C1 segment of cervical spinal cord (tissue), 14 donors: ENCODE measurements at places on chromosomes 11 and 22.

DNA sequence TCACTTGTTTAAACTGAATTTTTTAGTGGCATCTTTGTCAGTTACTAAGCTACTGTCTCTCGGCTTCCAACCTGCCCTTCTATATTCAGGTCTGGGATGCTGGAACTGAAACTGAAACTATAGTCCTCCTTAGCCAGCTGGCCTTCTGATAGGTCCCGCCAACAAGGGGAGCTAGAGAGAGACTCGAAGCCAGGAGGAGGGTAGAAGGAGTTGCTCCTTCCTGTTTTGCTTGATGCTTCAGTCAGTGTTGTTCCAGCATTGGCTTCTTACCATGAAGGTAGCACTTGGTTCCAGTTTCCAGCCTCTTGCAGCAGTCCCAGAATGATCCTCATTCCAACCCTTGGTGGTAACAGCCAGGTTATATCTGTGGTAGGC, 32.9 kb upstream of the HORMAD2 start:
- DNase-seq, result no peak

GRCh38 chr22:35446365-35446764, 46.4 kb downstream of the MCM5 start:
- no peak for DNase-seq

DNA sequence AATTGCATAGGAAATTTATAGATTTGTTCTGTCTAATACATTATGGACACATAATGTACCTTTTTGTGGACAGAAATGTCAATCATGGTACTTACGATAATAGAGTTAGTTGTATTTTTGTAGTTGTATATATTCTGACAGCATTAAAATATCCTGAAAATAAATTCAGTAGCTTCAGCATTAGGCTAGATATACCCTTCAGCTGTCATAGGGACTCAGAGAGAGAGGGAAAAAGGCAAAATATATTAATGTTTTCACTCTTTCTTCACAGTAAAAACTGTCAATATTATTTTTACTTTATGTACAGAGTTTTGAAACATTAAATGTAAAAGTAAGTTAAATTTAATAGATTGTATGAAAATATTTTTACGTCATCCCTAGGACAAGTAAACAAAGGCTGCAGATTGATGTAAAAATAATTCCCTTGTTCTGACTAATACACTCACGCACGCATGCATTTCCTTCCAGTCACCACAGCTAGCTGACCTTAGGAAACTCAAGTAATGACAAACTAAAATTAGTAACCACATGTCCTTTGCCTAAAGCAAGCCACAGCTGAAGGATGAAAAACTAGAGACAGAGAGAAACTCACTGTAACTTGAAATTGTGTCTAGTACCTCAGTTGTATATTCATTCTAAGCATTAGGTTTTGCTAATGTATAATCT, 104.7 kb upstream of the CARD18 start:
- no peak for DNase-seq

DNA sequence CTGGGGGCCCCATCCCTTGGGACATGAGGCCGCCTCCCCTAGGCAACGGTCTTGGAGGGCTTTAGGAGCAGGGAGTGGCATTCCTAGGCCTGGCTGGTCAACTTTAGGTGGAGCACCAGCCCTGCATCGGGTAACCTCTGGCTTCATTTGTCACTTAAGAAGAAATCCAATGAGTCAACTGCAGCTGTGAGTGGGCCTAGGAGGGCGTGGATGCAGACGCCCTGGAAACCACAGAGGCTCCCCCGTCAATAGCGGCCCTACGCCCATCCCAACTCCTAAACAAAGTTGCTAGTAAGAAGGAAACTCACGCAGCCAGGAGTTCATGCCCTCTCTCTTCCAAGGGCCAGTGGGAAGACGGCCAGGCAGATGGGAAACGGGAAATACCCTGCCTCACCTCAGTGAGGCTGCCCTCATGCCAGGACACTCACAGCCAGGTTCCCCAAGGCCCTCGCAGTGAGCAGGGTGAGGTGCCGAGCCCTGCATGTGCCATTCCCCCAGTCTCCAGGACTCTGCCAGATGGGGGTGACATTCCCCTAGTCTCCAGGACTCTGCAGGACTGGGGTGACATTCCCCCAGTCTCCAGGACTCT, 20.8 kb downstream of the BID start:
- no peak for DNase-seq

- no peak for DNase-seq
Observed at GRCh38 chr11:104907521-104908185, 9.4 kb upstream of the CASP12 start.

GRCh38 chr22:45804986-45805325, 133.3 kb downstream of the ATXN10 start:
- DNase-seq, result no peak

- no peak for DNase-seq
Observed at GRCh38 chr22:31367426-31367825, 21.3 kb upstream of the PATZ1 start.

DNA sequence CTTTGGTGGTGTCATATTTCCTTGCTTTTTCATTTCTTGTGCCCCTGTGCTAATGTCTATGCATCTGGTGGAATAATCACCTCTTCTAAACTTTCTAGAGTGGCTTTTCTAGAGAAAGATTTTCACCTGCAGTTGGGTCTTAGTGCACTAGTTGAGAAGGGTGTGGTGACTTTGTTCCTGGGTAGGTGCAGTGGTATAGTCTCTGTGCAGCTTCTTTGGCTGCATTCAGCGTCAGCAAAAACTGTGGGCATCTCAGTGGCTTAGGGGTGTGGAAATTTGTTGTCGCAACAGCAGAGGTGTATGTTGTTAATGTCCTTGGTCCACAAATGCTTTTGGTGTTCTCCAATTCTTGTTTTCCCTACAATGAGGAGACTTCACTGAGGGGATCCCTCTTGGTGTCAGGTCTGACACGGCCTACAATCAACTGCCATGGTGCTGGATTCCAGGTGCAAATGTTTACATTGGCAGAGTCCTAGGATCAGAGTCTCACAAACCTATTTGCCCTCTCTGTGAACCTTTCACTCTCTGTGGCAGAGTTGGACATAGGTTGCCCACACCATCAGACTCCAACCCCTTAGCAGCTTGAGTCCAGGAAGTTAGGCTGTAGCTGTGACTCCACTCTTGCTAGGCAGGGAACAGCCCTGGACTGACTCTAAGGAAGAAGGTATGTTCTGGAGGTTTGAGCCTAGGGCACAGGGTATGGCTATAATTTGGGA, 48.8 kb downstream of the GDPD4 start:
- no peak for DNase-seq

- no peak for DNase-seq
Observed at GRCh38 chr11:2521733-2522630, 77.2 kb downstream of the KCNQ1 start.

GRCh38 chr11:61897387-61898246, 6.3 kb upstream of the FADS3 start:
- peak; percentile 21 for DNase-seq

DNA sequence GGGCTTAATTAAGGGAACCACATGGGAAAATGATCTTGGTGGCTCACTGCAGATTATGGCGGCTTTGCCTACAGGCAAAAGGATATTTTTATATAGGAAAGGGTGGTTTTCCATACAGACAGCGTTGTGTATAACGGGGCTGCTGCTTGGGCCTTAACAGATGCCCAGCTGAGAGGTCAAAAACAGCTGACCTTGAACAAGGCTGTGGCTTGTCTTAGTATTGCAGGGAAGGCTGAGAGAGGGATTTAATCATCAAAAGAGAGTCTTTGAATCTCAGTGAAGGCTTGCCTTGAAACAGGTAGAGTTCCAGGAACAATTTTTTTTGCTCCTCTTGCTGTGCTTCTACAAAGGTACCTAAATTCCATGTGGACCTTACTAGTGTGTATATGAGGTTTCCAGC, 301.6 kb upstream of the C11orf87 start:
- DNase-seq, result no peak

DNA sequence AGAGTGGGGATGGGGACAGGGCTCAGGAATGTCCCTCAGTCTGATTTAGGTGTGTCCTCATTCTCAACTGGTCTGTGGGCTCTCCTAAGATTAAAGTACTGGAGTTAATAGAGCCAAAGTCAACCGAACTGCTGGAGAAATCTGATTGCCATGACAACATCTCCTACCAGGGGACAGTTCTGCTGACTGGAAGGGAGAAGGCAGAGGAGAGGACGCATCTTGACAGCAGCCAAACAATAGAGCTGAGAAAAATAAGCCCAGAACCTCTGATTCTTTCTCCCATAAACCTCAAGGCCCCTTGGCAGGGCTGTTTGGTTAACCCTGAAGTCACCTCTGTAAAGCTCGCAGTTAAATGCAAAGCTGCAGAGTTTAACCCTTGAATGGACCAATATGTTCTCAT, 2.8 kb downstream of the KCTD14 start:
- no peak for DNase-seq

DNA sequence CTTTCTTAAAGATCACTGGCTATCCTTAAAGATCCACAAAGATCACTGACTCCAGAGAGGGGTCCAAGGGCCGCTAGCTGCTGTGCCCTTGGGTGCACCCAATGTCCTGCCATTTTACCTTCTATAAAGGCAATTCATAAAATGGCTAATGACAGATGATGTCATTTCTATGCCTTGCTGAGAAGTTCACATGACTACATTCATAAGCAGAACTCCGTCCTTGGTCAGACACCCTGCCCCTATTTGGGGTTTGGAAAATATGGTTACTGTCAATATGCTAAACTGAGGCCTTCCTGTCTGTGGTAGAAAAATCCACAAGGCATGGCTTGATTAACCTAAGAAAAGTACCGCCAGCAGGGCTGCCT, 60.9 kb upstream of the BMAL1 start:
- DNase-seq, result no peak

DNA sequence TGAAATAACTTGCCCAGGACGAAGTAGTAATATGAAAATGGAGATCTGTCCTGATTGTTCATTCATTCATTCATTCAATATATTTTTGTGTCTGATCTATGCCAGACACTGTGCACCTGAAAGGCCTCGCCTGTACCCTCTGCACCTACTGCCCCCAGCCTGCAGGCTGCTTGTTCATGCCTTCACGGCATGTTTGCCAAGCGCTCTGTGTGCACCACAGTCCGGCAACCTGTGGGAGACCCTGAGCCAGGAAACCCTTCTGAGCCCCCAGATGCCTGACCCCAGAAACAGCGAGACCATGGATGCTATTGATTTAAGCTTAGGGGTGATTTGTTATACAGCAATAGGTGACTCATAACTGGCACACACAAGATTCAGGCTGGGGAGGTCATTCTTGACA, 47.0 kb downstream of the RTL6 start:
- DNase-seq, result no peak

DNA sequence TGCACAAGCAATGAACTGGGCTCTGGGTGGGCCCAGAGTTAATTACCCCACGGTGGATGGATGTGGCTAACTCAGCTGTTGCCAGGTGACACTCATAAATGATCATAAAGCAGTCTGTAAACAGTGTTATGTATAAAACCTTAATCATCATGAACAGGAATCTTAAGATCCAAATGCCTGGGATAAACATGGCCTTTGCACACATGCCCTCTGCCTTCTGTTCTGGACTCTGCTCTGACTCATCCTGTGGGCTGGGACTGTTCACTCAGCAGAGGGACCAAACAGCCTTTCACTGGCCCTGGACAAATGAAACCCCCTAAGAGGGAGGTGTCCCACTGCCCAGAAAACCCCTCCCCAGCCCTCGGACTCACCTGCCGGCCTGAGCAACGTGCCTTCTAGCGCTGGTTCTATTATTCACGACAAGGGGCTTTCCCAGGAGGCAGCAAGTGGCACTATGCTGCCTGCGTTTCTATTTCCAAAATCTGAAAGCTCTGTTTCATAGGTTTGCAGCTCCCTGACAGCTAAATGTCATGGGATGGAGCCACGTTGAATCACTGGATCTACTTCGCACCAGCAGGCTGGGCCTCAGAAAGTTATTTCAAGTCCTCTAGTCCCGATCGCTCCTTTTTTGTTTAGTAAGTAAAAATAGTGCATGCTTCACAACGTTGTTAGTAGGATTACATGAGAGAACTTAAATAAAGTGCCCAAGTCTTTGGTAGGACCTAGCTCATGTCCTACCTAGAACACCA, 53.0 kb downstream of the LARGE1 start:
- no peak for DNase-seq

DNA sequence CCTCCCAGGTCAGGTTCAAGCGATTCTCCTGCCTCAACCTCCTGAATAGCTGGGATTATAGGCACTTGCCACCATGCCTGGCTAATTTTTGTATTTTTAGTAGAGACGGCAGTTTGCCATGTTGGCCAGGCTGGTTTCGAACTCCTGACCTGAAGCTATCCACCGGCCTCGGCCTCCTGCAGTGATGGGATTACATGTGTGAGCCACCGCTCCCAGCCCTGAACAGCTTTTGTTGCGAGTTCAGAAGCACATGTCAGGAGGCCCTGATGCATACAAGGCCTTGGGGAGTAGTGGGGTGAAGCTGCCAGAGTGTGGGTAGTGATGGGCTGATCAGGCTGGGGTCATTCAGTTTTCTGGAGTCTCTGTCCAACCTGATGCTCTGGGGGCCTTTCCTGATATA, 117.0 kb upstream of the C11orf87 start:
- DNase-seq, result no peak

- no peak for DNase-seq
Observed at GRCh38 chr11:111766834-111767142, 599 bp upstream of the PPP2R1B start.

DNA sequence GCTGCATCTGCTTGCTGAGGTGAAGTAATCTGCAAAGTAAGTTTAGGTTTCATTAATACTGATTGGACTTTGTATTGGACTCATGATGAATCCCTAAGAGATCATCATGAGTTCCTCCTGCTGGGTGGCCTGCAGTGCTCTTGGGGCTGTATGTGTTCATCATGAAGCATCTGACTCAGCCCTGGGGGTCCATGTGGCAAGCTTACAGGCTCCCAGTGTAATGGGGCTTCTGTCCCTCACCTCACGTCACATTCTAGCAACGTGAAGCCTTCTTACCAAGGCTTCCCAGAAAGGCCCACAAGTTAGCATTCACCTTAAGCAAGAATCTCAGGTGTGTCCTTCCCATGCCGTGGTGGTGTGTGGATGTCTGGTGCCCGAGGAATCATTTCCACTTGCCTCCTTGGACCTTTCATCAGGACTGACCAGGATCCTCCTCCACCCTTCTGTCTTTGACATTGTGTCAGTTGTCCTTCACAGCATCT, 23.7 kb downstream of the CRKL start:
- no peak for DNase-seq

GRCh38 chr11:122345586-122345985, 229.6 kb upstream of the BLID start:
- DNase-seq, result no peak

GRCh38 chr11:17699147-17700114, 19.9 kb upstream of the MYOD1 start:
- DNase-seq, result no peak

DNA sequence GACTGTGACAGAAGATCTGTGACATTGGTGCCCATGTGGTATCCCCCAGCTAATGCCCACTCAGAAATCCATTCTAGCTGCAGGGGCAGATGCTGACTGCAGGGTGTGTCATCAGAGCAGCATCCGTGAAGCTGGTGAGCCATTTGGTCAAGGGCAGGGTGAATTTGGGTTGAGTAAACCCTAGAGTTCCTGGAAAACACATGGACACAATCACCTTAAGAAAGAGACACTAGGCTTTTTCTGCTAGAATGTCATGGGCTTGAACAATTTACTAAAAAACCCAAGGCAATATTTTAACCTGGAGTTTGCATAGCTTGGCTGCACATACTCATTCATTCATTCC, 100.0 kb downstream of the ADAMTS15 start:
- DNase-seq, result no peak
